ENCODE measurements at places on chromosomes 12 and 14.

DNA sequence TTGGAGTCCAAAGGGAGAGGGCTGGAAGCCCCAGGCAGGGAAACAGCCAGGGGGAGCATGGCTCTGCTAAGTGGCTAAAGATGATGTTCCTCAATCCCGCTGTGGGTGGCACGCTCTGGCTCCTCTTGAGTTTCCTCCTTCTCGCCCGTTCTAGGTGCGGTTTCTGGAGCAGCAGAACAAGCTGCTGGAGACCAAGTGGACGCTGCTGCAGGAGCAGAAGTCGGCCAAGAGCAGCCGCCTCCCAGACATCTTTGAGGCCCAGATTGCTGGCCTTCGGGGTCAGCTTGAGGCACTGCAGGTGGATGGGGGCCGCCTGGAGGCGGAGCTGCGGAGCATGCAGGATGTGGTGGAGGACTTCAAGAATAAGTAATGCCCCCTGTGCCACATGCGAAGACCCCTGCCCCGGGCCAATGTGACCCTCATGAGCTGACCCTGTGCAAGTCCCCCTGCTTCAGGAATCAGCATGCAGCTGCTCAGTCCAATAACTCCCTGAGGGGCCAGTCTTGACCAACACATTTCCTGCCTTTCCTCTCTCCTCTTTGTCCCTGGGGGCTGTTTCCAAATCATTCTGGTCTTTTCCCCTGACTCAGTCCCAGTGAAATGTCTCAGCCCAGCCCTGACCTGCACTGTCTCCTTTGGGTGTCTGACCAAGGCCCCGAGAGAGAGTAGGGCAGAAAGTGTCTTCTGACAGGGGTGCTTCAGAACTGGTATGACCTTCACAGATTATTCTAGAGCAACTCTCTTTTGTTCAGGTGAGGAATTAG lies 2.1 kb downstream of the KRT7 start:
- no peak for DNase-seq

GRCh38 chr14:36167431-36167830 lies 9.1 kb downstream of the PTCSC3 start:
- no peak for DNase-seq

DNA sequence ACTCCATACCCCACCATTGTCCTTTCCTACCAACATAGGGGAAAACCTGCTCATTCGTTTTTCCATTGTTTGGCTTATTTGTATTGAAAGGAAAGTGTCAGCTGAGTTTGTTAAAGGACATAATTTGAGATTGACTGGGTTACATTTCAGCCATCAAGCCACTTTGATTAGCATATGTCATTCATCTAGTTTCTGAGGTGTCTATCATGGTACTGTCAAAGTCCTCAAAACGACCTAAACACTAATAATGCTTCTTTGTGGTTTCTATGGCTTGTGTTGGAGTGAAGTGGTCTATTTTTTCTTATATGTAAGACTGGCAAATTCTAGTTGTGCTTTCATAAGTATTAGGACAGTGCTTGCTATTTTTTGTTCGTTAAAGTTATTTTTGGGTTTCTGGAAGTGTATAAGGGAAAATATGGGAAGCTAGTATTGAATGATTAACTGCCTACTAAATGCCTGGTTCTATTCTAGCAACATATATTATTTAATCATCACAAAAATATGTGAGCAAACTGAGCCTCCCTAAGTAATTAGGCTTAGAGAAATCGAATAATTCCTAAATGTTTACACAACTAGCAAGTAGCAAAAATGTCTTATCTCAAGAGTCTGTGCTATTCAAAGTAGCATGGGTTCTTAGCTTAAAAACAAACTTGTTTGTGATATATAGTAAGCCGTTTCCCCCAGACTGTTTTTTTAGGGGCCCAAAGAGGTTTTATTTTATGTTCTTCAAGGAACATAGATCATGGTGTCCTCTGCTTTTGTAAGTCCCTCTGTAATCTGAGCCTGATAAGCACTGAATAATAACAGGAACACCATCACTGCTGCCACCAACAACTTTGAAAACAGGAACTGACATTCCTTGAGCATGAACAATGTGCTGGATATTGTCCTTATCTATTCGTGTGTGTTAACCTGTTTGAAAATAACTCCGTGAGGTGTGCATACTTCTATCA lies 67.1 kb downstream of the DERA start:
- DNase-seq, result no peak

DNA sequence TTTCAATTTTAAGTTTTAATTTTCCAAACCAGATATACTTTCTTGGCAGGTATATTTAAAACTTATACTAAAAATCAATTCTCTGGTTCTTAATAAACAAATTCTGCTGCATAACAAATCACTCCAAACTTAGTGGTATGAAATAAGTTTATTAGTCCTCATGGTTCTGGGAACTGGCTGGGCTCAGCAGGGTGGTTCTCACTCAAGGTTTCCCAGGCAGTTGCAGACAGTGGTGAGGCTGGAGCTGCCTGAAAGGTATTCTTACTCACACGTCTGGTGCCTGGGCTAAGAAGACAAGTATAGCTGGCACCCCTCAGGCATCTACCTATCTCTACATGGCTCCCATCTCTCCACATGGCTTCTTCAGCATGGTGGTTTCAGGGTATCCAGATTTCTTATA lies 308.2 kb upstream of the CCDC196 start:
- DNase-seq, result no peak

GRCh38 chr14:87073880-87074570 lies 919.0 kb downstream of the GALC start:
- DNase-seq, result no peak

Data from A549 (cell line).